ENCODE measurements at places on chromosomes 4 and X. TPM values are rescaled to one million over a fixed set of nuclear protein-coding genes. Genes with fewer than 3 reads are reported as not detected.

The TMEM271 gene
- not detected for total RNA-seq

- no peaks in the 10 kb centered on the region for H3K27me3 ChIP-seq
- no peak for DNase-seq
- peaks cover 21% of the 10 kb centered on the region for H3K4me1 ChIP-seq
- no peak overlapping the region for H3K27ac ChIP-seq
- peaks cover 20% of the 10 kb centered on the region for H3K36me3 ChIP-seq
These were observed 23.2 kb upstream of the AASDH start for GRCh38 chr4:56410247-56411062.

The CXXC4 gene
- total RNA-seq: not detected

GRCh38 chrX:139739138-139739537 lies 31.2 kb upstream of the MCF2 start:
- H3K27ac ChIP-seq: peak overlapping the region; percentile 64
- H3K4me3 ChIP-seq: peak overlapping the region; percentile 18
- peak; percentile 51 for DNase-seq
- no peaks in the 10 kb centered on the region for H3K27me3 ChIP-seq
- H3K4me1 ChIP-seq: peaks cover 19% of the 10 kb centered on the region
- peaks cover 20% of the 10 kb centered on the region for H3K36me3 ChIP-seq

DNA sequence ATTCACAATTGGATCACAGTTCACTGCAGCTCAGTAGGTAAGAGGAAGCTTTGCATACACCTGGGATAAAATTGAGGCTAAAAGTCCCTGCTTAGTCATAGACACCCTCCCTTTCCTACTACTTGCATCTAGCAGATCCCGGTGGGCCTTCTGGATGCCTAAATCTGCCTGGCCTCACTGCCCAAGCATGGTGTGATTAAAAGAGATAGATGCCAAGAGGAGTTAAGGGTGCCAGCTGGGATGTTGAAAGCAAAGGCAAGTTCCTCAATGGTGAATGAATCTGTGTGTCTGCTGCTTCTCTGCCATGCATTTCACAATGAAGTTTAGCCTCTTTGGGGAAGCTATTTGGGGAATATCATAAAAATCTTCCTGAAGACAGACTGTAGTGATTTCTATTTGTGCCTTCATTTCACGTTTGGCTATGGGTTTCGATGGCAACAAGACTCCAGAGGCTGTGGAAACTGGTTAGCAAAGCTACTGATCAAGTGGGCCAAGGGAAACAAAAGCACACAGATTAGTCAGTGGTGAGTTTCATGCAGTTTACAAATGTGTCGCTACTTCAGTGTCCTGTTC lies 534.0 kb downstream of the ANKRD50 start:
- no peaks in the 10 kb centered on the region for H3K36me3 ChIP-seq
- H3K4me3 ChIP-seq: no peak overlapping the region
- H3K27me3 ChIP-seq: no peaks in the 10 kb centered on the region
- DNase-seq: no peak
- H3K27ac ChIP-seq: no peak overlapping the region

- H3K27ac ChIP-seq: no peak overlapping the region
- H3K27me3 ChIP-seq: no peaks in the 10 kb centered on the region
- DNase-seq: no peak
- H3K4me1 ChIP-seq: peaks cover 50% of the 10 kb centered on the region
These were observed 581.4 kb upstream of the DIPK2B start for GRCh38 chrX:45781901-45782553.

The GALNTL6 gene
- not detected for total RNA-seq

- H3K27ac ChIP-seq: no peak overlapping the region
- peak; percentile 35 for DNase-seq
- H3K4me1 ChIP-seq: no peaks in the 10 kb centered on the region
- H3K27me3 ChIP-seq: peaks cover 8% of the 10 kb centered on the region
- no peaks in the 10 kb centered on the region for H3K36me3 ChIP-seq
These were observed 92.4 kb downstream of the CXCL13 start for GRCh38 chr4:77697860-77698590.

The VSIG4 gene
- not detected for total RNA-seq
